ENCODE measurements at places on chromosomes 5 and 9.
A peak's percentile ranks its signal among the peaks of the same experiment; 100 is the strongest.

DNA sequence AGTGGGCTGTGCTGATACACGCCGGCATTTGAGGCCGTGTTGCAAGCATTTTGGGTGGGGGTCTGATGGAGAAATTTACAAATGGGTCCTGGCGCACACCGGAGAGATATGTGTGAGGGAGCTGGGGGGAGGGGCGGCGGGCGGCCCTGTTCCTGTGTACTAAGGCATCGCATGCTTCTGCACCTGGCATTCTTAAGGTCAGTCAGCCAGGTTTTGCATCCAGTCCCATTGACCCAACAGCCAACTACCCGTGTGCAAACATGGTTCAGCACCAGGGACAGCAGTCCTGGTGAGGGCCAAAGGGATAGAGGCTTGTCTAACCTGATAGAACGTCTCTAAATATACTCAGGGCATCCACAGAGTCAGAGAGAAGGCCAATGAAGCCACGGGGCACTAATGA, 839 bp downstream of the GABRG2 start:
- peak; percentile 12 for DNase-seq

DNA sequence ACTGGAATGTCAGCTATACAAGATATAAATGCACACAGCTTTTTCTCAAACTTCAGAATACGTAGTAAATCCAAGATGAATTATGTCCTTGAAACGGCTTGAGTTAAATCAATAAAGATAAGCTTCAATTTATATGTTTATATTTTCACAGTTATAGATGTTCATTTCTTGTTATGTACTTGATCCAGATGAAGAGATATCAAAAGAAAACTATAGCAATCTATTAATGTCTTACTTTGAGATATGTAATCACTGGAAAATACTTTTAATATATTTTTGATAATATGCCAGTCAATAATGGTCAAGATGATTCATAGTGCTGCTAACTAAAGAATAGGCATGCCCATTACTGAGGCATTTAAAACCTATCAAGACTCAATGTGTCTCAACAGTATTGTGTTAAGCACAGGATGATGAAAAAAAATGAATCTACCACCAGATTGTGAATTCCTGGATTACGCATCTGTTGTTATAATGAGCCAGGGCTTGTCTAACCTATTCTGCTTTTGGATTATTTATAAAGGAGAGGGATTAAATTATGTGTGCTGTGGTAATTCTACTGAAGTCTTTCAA, 372.6 kb upstream of the PRR16 start:
- no peak for DNase-seq

GRCh38 chr9:86979657-86980056, 32.4 kb upstream of the GAS1 start:
- DNase-seq: no peak

GRCh38 chr5:93294996-93295395, 286.0 kb downstream of the NR2F1-AS1 start:
- no peak for DNase-seq

DNA sequence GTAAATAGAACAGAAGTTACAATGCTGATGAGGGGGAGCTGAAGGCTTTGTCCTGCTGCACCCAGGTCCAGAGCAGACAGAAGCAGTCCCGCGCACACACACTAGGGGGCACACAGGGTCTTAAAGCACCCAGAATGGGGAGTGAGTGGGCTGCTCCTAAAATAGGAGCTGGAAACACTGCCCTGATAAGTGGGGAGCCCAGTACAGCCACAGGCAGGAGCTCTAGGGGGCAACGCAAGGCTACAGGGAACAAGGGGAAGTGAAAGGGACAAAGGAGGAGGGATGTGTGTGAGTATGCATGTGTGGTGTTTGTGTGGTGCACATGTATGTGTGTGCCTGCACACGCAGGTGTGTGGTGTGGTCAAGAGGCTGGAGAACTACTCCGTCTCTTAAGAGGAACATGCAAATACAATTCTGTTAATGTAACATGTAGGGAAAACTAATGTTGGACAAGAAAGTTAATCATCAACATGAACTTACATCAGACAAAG, 191.5 kb downstream of the ROR2 start:
- no peak for DNase-seq

- DNase-seq: no peak
These were observed 227.9 kb upstream of the KLF9 start for GRCh38 chr9:70642341-70642740.

DNA sequence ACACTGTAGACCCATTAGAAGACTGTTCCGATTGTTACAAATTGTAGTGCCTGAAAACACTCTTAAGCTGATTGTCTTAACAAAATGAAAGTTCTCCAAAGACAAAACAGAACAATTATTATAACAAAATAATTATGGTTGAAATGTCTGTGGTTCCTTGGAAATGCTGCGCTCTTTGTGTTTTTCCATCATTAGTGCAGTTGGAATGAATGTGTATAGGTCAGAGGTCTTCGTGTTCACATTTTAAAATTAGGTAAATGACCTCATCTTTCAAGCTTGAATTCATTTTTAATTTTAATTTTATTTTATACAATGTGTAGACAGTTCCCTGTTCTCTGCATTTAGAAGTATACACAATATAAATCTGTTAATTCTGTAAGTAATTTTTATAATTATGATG, 56.7 kb upstream of the NXNL2 start:
- no peak for DNase-seq

DNA sequence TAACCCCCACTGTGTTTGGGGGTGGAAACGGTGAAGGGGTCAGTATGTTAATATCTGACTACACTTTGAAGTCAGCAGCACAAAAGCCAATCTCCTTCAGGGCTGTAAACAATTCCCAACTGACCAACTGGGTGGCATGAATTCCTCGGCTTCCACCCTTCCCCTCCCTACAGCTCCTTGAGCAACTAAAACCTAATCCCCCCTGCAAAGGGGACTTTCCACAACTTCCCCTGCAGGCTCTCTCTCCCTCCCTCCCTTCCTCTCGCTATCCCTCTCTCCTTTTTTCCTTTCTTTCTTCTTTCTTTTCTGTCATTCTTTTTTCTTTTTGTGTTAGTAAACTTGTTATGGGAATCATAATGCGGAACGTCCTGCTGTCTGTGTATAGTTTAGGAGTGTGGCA, 65.1 kb upstream of the PTCH1 start:
- no peak for DNase-seq

DNA sequence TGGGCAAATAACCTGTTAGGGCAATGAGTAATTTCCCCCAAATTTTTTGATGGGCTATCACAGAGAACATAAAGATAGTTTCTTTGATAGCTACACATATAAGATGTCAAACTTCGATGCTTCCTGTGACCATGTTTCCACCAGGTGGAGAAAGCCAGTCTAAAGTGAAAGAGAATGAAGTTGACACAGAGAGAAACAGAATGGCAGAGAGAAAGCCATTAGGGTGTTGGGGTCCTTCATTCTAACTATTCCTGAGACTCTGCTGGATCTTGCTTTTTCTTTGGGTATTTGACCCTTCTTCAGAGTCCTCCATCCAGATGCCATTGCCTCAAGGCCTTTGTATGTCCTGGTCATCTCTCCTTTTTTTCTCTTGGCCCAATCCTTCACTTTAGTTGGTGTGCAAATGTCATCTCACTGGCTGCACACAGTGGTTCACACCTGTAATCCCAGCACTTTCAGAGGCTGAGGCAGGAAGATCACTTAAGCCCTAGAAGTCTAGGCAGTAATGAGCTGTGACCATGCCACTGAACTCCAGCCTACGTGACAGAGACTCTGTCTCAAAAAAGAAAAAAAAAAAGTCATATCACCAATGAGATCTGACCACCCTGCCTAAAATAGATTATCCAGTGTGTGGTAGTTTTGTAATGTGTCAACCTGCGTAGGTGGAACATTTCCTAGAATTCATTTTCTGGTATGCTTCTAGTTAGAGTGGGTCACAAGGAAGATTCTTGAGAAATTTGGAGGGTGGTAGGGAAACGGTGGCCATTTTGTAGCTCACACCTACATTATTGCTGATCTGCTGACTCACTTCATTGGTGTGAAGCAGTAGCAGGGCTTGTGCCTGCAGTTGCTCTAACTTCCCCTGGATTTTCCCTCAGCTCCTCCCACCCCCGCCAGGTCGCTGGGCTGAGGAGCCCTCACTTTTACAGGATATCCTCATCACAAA, 20.8 kb upstream of the KIF2A start:
- no peak for DNase-seq

Measured in putamen (tissue), 1 donor.